ENCODE measurements at places on chromosomes 5 and 9.

- no peak for DNase-seq
Measured at GRCh38 chr5:59560553-59560952, 333.0 kb downstream of the PDE4D start.

DNA sequence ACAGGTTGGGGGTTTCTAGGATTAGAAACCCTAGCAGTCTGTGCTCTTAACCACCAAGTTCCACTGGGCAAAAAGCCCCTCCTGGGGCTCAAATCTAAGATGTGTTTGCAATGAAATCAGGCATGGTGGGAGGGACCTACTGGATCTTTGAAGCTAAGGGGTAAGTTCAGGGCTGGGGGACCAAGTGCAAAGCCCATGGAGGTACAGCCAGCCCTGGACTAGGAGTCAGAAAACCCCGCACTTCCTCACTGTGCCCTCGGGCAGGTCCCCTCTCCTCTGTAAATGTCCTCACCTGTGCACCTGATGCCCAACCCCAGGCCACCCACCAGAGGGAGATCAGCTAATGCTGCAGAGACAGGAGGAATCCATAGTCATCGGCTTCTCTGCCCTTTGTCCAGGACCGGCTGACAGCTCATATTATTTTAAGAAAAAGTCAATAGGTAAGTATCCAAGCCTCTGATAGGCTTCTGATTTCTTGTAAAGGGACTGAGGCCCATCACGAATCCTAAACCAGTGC, 138.3 kb downstream of the PAX5 start:
- DNase-seq, result no peak

- DNase-seq, result no peak
Measured at GRCh38 chr9:118918180-118918579, 451.1 kb downstream of the BRINP1 start.

DNA sequence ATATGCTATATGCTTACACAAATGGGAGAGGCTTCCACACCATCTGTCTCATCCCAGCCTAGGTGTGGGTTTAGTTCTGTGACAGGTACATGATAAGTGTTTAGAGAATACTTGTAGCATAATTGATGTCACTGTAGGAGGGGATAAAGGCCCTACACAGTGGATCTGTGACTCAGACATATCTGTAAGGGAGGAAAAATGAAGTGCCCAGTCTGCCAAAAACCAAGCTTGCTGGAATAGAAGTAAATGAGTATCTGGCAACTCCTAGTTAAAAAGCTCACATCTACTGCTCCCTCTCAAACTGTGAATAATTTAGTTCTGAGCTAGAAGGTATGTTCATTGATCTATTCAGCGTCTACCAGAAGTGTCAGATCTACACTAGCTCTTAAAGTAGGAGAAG, 38.9 kb upstream of the FAM174A start:
- DNase-seq, result no peak

DNA sequence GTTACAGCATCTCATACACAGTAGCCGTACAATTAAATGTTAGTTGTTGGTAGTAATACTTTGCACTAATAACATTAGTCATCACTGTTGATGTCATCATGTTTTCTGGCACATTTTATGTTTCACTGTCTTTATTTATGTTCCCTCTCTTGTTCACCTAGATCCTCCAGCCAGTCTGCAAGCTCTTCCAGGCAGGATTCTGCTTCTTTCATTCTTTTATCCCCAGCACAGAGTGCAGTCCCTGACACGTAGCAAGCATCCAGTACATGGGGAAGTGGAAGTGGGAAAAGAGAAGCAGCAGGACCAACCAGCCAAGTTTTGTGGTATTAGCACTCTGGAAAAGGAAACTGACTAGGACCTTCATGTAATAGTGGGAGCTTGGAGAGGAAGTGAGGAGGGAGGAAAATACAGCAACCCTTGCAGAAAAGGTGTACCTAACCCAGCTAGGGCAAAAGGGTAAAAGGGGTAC, 89.7 kb upstream of the SLC44A1 start:
- no peak for DNase-seq

DNA sequence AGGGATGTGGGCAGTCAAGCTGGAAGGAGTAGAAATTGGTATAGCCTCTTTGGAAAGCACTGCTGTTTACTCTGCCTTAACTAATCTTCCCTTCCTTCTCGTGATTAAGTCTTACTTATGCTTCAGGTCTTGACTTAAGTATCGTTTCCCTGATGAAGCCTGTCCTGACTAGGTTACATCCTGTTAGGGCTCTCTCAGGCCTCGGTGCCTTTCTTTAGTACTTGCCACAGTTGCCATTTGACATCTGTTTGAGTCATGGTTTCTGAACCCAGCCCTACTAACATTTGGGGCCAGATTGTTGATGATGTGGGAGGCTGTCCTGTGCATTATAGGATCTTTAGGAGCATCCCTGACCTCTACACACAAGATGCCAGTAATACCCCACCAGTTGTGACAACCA, 94.4 kb downstream of the GAPVD1 start:
- no peak for DNase-seq

DNA sequence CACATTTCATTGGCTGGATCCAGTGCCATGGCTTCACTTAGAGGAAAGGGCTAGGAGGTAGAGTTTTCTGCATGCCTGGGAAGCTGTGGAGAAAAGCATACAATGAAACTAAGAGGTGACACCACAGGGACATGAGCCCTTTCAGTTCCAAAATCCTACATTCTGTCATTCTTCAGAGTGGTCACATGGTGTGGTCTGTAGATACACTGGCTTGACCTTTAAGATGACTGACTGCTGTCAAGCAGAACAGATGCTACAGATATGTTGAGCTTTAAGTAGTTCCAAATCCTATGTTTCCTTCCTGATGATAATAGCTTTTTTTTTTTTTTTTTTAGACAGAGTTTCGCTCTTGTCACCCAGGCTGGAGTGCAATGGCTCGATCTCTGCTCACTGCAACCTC, 26.2 kb downstream of the DMRT3 start:
- no peak for DNase-seq

- peak; percentile 86 for DNase-seq
Measured at GRCh38 chr9:95815133-95815532, 60.4 kb upstream of the ERCC6L2 start.

DNA sequence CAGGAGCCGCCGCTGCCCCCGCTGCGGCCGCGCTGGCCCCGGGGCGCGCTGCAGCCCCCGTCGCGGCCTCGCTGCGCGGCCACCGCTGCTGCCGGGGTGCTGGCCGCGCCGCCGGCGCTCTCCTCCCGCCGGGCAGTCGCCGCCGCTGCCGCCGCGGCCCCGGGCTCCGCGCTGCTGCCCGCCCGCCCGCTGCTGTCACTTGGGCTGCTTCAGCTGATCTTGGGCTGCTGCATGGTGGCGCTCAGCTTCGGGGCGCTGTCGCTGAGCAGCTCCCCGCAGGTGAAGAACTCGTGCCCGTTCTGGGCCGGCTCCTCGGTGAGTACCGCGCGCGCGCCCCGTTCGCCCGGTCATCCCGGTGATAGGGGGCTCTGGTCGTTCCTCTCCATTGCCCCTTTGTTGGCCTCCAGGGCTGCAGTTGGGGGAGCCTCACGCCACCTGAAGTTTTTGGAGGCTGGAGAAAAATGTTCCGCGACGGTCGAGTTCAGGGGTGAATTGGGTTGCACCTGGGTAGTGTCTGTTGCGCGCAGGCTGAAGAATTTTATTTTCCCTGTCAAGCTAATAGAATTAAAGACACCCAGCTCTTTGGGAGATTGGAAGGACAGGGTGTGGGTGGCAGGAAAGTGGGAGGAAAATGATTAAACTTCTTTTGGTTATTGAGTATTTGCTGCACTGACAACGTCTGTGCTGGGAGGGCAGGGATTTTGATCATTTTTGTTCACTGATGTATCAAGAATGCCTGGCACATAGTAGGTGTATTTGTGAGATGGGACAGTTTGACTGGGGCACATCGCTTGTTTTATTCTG, 596 bp downstream of the ENTREP1 start:
- no peak for DNase-seq

- DNase-seq, result no peak
Measured at GRCh38 chr9:92438900-92439526, 14.7 kb upstream of the OMD start.
